ENCODE measurements at places on chromosomes 5 and 9.
A peak's percentile ranks its signal among the peaks of the same experiment; 100 is the strongest.

GRCh38 chr9:98811051-98811650, 3.7 kb downstream of the GALNT12 start:
- DNase-seq: no peak

DNA sequence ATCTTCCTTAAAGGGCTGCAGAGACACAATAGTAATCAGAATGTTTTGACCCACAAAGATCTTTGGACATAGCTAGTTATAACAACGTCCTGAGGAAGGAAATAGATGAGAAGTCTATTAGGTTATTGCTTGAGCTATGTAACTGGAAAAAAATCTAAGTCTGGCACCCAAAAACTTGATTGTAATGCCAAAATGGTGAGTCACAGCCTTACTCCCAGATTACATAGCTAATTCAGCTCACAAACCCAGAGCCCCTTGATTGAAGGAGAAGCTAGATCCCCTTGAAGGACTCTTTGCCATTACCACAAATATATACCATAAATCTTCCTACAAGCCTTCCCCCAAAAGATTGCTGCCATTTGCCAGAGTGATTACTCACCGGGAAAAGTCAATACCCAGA, 341.8 kb upstream of the KIF2A start:
- no peak for DNase-seq

DNA sequence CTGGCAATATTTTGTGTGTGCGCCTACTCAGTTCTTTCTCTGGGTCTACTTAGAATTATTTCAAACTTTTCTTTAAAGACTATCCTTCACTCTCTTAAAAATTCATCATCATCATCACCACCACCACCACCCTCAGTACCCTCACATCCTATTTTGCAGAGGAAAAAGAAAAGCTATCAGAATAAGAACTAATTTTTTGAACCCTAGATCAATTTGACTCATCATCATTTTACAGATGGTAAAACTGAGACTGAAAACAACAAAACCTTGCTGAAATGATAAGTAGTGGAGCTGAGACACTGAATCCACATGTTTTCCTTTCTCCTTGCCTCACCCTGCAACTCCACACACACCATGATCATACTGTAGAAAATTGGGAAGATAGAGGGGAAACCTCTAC, 119.3 kb downstream of the SSBP2 start:
- DNase-seq: no peak

- no peak for DNase-seq
Measured at GRCh38 chr9:109894921-109895758, 115.1 kb downstream of the PALM2AKAP2 start.

DNA sequence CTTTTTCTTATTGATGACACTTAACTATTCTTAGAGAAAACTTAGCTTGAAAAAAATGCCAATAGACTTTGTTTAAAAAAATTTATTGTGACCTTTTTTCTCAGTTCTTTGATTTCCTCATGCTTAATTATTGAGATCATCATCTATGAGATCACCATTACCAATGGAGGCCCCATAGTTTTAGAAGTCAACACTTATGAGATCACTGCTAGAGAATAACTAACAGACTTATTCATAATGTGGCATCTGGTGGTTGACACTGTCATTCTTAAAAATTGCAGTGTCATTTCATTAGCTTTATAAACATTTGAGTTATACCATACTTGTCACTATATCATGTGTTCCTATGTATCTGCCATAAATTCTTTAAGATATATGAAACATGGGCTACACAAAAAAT, 14.9 kb upstream of the FEM1C start:
- DNase-seq: no peak

DNA sequence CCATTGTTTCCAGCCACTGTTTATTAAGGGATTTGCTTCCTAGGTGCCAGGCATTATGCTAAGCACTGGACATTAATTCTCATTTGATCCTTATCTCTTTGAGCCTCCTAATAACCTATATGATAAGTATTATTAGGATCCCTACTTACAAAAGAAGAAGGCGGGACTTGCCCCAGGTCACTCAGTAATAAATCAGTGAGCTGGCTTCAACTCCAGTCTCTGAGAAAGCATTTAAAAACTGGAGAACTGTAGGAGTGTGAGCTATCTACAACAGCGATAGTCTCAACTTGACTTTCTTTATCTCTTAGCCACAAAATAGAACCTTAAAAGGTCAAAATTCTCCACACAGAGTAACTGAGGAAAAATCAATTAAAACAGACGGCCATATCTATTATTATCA, 155.0 kb downstream of the GNAQ start:
- DNase-seq: no peak

DNA sequence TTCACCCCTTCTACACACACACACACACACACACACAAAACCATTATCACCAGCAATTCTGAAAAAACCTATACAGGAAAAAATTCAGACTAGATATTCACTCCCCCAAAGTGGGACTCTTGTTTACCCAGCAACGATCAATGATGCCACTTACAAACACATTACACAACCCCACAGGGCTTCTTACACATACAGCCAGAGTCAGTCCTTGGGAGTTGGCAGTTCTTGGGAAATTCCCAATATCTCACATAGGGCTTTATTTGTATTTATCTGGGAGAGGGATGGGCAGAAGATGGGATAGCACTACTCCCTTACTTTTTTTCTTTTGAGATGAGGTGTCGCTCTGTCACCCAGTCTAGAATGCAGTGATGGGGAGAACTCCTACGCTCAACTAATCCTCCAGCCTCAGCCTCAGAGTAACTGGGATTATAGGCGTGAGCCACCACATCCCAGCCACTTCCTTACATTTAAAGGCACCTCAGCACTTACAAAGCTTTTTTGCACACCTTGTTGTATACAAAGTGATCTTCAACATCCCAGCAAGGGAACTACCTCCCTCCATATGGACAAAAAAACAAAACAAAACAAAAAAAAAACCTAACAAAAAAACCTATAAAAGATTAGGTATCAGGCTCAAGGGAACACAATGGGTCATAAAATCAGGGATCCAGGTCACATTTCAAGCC, 168.4 kb downstream of the TSSK1B start:
- no peak for DNase-seq

DNA sequence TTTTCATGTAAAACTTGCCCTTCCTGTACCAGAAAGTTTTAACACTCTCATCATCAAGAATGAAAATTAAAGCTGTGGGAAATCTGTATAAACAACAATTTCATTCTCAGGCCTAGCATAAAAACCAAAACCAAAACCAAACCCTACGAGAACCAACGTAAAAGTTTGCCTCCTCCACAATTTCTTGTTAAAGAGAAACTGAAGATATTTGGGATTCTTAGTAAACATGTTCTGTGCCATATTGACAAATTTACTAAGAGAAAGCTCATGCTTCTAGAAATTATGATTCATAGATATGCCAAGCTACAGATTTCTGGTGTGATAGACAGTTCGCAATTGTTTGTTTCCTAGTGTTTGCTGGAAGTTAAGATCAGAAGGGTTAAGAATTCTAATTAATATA, 801.0 kb upstream of the NUDT12 start:
- DNase-seq: no peak

- DNase-seq: no peak
Measured at GRCh38 chr5:179201986-179202385, 141.8 kb downstream of the ZNF354C start.

GRCh38 chr5:154097031-154097430, 58.3 kb downstream of the MFAP3 start:
- DNase-seq: no peak

DNA sequence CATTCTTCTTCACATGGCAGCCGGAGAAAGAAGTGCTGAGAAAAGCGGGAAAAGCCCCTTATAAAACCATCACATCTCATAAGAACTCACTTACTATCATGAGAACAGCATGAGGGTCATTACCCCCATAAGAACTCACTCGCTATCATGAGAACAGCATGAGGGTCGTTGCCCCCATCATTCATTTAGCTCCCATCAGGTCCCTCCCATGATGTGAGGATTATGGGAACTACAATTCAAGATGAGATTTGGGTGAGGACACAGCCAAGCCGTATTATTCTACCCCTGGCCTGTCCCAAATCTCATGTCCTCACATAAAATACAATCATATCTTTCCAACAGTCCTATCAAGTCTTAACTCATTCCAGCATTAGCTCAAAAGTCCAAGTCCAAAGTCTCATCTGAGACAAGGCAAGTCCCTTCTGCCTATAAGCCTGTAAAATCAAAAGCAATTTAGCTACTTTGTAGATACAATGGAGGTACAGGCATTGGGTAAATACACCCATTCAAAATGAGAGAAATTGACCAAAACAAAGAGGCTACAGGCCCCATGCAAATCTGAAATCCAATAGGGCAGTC, 79.1 kb downstream of the MROH2B start:
- no peak for DNase-seq

GRCh38 chr9:16396389-16396788, 474.1 kb downstream of the BNC2 start:
- no peak for DNase-seq

- DNase-seq: peak; percentile 84
Measured at GRCh38 chr9:37464426-37465248, 613 bp downstream of the ZBTB5 start.

- peak; percentile 36 for DNase-seq
Measured at GRCh38 chr5:172007175-172008110, 1.0 kb upstream of the FBXW11 start.

DNA sequence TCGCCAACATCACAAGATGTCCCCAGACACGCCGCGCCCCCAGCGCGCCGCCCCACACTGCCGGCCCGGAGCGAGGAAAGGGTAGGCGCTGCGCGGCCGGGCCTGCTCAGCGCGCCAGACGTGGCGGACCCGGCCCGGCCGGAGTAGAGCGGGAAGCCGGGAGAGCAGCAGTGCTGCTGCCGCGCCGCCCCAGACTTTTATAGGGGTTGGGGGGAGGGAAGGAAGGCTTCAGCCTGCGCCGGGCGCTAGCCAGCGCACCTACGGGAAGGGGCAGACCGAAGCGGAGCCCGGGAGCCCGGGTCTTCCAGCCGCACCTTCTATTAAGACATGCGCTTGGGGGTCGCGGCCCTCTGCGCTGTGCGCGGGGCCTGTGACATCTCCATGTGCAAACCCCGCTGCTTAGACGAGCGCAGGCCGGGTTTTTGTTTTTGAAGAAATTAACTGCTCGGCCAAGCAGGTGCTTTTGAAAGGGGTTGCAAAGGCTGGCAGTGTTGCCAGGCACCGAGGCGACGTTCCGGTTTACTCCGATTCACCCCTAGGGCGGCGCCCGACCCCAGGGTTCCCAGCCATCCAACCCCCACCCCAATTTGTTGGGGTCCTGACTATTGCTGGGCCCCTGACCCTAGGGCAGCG, 353 bp upstream of the PAX5 start:
- no peak for DNase-seq

DNA sequence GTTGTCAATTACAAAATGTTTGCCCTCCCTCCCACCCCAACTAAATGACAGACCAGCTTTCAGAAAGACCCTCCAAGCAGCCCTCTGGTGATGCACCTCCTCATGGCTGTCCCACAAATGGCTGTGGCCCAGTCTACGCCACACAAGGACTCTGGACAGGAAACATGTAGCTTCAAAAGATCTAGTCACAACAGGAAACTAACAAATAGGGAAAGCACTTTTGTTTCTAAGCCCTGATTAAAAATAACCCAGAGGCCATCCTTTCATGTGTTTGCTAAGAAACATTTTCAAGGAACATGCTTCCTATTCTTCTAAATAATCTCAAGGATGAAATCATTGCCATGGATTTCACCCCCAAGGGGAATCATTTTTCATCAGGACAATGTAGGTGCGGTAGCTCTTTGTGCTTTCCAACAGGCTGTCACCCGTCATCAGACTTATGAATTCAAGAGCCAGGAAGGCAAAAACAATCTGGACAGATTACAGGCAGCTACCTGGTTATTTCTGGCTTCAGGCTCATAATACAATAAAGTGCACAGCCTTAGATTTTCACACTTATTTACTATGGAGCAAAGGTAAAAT, 20.1 kb downstream of the PCSK1 start:
- DNase-seq: no peak

DNA sequence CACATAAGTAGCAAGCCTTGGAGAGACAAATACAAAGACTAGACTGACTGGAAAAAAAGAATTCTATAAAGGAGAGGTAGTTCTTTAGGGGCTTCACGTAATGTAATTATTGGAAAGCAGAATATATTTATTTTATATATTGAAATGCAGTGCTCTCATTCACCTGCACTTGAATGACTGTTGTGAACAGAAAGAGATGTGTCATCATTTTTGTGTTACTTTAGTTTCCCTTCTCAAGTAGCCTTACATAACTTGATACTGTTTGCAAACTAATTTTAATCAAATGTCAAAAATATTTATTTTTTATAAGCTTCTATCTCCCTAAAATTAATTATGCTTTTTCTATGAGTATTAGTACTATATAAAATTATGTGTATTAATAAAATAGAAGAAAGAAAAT, 691.1 kb upstream of the FTMT start:
- DNase-seq: no peak

DNA sequence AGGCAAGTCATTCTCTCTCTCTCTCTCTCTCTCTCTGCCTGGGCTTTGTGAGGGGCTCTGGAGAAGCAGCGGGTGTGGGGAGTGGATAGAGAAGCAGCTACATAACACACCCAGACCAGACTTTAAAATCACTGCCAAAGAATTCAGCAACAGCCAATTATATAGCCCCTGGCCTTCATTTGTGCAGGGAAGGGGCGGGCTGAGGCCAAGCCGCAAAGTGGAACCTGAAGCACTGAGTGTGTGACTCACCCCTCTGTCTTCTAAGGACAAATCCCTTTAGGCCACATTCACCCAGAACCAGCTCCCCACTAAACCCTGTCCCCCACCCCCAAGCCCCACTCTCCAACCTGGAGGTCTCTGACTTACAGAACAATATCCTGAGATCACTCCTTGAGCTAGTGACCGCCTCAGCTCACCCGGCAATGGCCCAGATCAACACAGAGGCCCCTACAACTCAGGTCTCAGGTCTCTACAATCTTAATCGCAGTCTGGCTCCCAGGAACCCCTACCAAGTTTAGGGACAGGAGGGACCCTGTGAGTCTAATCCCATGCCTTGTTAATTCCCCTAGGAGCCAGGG, 6.0 kb downstream of the B4GALT1 start:
- DNase-seq: no peak

DNA sequence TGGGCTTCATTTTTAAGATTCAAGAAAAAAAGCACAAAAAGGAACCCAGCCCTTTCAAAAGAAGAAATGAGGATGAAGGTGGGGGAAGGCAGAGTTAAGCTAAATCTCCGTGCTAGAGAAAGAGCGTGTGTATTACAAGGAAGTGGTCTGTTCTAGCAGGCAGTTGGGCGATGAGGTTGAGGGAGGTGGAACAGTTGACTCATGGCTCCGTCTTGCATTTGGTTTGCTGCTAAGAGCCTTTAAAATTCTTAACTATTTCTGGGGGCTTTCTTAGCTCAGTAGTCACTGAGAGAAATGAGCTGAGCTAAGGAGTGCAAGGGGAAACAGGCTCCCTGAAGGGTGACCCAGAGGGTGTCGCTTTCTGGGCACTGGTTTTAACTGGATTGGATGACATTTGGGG, 117.4 kb downstream of the GCNT1 start:
- no peak for DNase-seq

- DNase-seq: no peak
Measured at GRCh38 chr9:128936171-128936865, 11.1 kb downstream of the DOLK start.

DNA sequence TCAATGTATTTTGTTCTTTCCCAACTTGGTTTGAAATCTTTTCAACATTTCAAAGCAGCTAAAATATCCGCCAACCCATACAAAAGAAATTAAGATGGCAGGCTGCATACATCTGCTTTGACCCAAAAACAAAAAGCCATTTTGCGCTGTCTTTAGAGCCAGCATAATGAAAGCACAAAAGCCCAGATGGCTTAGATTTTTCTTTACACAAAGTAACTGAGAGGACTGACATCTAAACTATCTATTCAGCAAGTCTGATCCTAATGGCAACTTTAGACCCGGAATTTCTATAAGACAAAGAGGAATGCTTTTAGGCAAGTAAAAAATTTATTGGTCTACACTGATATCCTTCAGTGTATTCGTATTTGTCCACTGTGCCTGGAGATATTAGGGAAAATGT, 86.3 kb downstream of the MYO10 start:
- no peak for DNase-seq

Measured in C1 segment of cervical spinal cord (tissue), 14 donors.